Left hindlimb (tissue), 1 donor: ENCODE measurements at places on chromosomes 2 and 18.
A peak's percentile ranks its signal among the peaks of the same experiment; 100 is the strongest.

DNA sequence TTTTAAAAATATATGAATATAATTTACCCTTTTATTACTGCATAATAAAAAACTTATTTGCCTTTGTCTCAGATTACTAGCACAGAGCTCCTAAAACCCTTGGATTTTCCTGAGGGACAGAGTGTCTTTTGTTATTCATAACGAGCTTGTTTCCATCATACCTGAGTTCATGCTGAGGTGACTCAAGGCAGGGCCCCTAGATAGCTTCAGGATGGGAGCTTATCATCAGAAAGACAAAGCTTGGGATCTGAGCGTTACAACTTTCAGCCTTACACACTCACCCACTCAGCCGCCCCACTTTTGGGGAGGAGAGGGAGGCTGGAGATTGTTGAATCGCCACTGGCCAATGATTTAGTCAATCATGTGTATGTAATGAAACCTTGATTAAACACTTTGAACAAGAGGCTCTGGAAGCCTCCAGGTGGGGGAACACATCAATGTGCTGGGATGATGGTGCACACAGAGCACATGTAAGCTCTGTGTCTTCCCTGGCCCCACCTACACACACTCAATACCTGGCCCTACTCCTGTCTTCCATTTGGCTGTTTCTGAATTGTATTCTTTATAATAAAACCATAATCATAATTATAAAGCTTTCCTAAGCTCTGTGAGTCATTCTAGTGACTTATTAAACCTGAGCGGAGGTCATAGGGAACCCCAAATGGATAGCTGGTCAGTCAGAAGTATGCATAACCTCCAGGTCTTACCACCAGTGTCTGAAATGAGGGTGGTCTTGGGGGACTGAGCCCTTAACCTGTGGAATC is 28.5 kb upstream of the DNAH7 start:
- no peak for DNase-seq

DNA sequence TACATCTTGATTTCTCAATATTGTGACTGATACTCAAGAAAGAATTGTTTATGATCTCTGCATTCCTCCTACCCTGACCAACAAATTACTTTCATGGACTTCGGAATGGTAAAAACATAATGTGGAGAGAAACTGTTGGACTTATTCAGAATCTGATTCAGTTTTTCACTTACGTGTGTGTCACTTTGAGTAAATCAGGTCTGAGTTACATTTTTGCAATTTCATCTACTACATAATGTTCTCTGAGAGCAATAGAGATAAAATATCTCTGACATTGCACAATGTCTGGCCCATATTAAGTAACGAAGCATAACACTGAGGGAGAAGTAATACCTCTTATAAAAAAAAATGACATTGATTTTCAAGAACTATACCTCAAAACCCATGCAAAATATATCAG is 1337.9 kb upstream of the CHAC2 start:
- DNase-seq: no peak

DNA sequence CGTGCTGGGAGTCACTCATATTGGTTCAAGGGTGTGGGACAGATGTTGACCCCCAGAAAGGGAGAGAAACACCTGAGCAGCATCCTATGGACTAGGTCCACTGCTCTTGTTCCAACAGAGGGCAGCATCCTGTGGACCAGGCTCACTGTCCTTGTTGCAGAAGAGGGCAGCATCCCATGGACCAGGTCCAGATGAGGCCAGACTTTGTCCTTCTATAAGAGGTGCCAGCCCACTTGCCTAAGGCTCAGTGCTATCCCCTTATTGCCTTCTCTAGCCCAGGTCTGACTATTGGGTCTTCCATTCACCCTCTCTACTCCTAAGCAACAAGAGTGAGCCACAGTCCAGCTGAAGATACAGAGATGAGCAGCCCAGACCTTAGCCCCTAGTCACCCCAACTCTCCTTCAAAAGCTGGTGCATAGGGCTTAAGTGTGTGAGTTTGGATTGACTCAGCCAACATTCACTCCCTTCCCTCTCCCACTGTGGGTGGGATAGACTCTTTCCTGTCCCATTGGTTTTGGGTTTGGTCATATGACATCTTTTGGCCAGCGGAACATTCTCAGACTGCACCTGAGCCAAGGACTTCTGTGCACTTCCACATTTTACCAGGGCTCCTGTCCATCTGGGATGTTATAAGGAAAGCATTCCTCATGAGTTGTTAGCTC is 132.4 kb upstream of the GPC1 start:
- no peak for DNase-seq

DNA sequence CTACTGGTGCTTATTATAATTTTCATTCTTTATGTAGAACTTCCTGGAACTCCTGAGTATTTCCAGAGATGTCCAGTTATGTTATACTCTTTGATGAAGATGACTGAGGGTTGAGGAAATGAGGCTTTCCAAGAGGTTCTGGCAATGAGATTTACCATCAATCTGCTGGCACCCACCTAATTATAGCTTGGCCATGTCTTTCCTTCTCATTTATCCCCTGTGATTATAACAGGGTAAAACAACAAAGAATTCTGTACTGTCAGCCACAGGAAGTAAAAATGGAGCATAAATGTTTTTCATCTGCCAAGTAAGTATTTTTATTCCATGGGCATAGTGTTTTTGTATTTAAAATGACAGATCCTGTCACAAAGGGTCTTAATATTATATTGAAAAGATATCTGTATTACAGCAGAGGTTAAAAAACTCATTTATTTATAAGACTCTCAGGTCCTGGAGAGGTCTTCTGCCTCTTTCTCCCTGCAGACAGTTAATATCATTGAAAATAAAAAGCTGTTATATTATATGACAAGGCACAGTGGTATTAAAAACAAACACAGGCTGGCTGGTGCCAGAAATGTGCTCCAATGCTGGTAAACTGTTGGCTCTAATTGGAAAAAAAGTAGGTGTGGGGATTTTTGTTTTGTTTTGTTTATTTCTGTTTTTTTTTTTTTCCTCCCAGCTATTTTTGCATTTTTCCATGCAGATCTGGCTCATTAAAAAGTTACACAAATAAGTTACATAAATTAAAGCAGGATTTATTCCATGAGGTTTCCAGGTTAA is 1764.1 kb upstream of the CELF4 start:
- no peak for DNase-seq

DNA sequence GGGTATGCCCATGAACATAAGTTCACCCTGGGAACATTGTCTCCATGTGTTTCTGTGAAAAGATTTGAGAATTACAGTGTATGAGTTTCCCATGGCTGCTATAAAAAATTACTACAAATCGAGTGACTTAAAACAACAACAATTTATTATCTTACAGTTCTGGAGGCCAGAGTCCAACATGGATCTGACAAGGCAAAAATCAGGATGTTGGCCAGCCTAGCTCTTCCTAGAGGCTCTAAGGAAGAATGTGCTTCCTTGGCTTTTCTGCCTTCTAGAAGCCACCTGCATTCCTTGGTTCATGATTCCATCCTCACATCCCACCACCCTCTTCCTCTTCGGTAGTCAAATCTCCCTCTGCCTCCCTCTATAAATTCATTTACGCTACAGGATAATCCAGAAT is 38.6 kb downstream of the FAM124B start:
- DNase-seq: no peak

GRCh38 chr18:3055816-3056215 is 42.9 kb upstream of the LPIN2 start:
- no peak for DNase-seq

GRCh38 chr2:33496726-33497125 is 20.3 kb downstream of the RASGRP3 start:
- DNase-seq: no peak

DNA sequence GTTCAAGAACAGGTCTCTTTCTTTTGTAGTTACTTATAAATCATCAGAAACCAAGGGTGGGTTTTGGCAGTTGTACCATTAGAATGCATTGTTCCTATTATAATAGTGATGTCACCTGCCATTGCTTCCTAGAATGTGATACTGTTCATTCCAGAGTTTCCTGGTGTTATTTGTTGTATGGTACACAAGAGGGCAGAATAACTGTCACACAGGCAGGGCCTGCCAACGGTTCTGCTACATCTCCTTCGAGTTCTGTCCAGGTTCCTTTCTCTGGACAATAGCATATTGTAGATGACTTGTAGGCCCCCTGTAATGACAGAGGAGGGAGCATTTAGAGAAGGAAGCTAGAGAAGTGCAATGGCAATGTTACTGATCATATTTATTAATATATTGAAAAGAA is 98.3 kb downstream of the KLHL14 start:
- DNase-seq: no peak

DNA sequence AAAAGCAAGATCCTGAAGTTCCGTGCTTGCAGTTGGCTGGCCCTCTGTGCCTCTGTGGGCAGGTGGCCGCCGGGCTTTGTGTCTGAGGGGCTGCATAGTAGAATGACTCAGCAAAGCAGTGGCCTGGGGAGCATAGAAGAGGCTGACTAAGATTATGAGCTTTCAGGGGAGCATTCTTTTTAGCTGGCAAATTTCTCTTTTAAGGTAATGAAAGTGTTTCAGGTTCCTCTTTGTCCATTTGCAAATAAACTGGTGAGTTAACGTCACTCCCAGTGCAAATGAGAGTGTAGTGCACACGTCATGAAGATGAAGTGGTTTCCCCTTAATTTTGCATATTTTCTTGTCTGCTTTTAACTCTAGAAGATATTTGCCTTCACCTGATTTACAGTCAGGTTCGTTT is 98.6 kb downstream of the BCL2L11 start:
- DNase-seq: no peak

GRCh38 chr2:200814276-200814815 is 2.6 kb downstream of the BZW1 start:
- no peak for DNase-seq

DNA sequence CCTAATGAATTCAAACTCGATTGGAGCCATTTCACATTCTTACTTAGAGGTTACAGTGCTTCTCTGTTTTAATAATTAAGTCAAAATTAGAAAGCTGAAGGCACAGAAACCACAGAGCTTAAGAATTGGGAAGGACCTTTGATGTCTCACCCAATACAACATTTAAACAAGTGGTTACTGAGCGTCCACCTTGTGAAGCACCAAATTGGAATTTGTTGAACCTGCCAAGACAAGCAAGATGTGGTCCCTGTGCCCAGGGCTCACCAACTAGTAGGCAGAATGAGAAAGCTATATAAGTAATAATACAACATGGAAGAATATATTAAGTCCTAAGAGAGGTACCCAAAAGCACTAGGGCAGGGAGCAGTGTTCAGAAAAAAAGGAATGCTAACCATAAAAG is 64.5 kb upstream of the NPAS2 start:
- DNase-seq: no peak

DNA sequence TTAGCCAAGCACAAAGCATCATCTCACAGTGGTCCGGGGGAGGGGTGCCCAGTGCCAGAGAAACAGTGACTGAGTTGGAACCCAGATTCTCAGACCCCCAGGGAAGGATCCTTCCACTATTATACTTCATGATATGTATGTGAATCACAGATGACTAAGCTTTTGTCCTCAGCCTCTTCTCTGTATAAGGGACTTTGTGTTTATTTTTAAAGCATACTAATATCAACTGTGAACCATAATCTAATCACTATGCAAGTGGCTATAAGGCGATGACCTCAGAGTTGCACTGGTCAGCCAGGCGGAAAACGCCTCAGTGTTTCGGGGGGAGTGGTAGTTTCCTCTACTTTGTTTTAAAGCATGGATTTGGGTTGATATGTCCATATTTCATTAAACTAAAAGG is 160.4 kb upstream of the TMEM200C start:
- DNase-seq: no peak

DNA sequence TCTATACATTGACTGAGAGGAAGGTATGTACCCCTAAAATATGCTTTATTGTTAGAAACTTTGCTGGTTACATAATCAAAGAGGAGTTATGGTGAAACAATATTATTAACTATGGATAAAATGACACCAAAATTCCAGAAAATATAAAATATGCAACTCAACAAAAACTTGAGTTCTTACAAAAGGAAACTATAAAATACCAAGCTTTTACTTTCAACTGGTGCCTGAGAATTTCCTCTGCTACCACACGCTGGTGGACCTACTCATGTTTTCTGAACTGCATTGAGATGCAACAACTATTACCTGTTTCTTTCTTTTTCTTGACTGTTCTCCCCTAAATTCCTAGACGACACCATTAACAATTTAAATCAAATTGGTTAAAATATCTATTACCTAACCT is 8.2 kb upstream of the NFE2L2 start:
- DNase-seq: no peak

DNA sequence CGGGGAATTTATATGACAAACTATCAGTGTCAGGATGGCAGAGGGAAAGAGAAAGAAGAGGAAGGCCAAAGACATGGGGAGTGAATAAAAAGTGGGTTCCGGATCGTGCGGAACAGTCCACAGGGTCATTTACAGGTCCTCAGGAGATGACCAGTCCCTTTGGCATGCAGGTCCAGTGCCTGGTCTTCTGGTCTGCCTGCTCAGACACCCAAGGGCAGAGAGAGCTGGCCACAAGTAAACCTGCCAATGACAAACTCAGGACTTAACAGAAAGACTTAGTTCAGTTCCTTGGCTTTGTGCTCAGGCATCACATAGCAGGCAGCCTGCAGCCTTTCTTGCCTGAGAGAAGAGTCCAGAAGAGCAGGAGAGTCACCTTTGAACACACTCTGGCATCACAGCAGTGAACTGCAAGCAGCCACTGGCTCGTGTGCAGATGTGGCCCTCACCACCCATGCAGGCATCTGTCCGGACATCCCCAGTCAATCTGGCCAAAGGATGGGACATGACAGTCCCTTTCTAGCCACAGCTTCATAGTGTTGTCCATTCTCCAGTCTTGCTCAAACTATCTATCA is 14.0 kb downstream of the TMEM127 start:
- peak; percentile 67 for DNase-seq

DNA sequence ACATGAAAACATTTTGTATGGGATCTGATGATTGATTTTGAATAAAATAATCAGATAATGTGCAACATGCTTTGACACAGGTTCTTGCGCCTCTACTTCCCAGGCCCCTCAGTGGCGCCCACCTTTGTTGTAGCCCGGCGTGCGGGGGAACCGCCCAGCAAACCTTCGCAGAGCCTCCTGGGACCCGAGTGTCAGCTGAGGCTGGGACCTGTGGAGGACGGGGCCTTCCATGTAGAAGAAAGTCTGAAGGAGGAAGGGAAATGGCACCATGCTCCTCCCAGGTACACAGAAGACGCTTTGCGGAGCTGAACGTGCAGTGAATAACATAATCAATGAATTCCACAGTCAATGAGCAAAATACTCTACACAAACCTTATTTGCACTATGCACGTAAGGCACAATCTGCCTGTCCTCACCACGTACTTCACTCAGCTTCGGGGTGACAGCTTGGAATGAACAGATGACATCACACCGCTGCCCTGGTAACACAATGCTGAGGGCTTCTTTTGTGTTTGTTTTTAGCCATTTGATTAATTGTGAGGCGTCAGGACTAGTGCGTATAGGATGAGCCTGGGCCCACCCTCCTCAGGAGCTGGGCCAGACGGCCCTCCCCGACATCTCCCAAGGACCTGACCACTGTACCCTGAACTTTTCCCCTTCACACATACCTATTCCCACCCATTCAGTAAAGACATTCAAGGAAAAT is 78.1 kb downstream of the TWIST2 start:
- peak; percentile 8 for DNase-seq

DNA sequence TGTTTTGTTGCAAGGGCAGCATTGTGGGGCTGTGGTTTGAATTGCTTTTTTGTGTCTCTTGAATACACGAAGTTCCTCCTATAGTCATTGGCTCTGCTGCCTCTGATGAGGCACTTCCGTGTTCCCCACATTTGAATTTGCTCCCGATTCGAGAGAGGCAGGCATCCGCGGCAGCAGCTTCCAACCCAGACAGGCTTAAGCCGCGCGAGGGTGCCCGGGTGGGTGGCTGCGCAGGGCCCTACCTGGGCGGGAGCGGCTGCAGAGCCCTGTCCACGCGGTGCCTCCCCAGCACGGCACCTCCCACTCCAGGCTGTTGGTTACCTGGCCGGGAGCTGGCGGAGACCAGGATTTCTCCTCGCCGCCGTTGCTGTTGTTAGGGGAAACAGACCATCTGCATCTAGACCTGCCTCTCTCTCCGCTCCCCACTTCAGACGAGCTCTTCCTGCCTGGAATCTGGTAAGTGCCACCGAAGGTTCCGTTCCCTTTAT is 151.3 kb downstream of the NEDD4L start:
- peak; percentile 34 for DNase-seq
